ENCODE measurements at places on chromosomes 3 and 15. TPM values are rescaled to one million over a fixed set of nuclear protein-coding genes. Genes with fewer than 3 reads are reported as not detected.

RTP1 gene
- not detected for total RNA-seq

SLC51A gene
- 0.35 TPM for total RNA-seq

MINAR1 gene
- total RNA-seq: 0.20 TPM

CHRM5 gene
- not detected for total RNA-seq

OR5K2 gene
- total RNA-seq: not detected

IL17RE gene
- total RNA-seq: 0.89 TPM

- no peak for DNase-seq
Measured at GRCh38 chr3:124588794-124589193, 141.5 kb upstream of the UMPS start.

- DNase-seq: no peak
Measured at GRCh38 chr3:73766599-73767381, 142.0 kb upstream of the PDZRN3 start.

DNA sequence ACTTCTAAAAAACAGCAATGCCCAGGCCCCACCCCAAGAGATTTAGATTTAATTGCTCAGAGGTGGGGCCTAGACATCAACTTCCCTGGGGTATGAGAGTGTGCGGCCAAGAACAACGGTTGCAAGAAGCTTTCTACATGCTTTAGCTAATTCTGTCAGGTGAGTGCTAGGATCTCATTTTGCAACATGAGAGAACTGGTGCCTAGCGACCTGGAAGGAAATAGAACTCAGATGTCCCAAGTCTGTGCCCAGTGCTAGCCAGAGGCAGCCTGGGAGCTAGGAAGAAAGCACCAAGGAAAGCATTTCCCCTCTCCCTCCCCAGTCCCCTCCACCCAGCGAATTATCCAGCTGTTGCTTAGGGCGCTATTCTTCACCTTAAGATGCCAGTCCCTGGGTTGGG lies 22.9 kb upstream of the HRH1 start:
- peak; percentile 21 for DNase-seq

GRCh38 chr15:33671456-33671855 lies 296.8 kb upstream of the CHRM5 start:
- no peak for DNase-seq

DNA sequence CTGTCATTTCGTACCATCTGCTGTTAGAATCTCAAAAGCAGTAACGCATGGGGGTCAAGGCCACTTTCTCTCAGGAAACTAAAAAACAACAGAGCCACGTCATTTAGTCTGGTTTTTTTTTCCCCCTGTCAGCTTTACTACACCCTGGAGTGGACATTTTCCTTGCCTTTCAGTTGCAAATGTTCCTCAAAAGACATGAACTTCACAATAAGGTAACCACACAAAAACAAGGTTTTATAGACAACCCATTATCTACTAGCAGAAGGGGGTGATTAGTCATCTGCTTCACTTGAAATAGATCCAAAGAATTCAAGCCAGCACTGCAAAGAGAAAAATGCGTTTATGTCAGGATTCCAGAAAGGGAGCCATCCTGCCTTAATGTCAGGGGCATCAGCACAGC lies 171.8 kb upstream of the CDIN1 start:
- no peak for DNase-seq

- DNase-seq: no peak
Measured at GRCh38 chr3:96449803-96450202, 364.6 kb upstream of the EPHA6 start.

GRCh38 chr3:121943431-121943830 lies 49.2 kb downstream of the SLC15A2 start:
- no peak for DNase-seq

- DNase-seq: no peak
Measured at GRCh38 chr3:39052583-39052982, 767 bp downstream of the WDR48 start.

DNA sequence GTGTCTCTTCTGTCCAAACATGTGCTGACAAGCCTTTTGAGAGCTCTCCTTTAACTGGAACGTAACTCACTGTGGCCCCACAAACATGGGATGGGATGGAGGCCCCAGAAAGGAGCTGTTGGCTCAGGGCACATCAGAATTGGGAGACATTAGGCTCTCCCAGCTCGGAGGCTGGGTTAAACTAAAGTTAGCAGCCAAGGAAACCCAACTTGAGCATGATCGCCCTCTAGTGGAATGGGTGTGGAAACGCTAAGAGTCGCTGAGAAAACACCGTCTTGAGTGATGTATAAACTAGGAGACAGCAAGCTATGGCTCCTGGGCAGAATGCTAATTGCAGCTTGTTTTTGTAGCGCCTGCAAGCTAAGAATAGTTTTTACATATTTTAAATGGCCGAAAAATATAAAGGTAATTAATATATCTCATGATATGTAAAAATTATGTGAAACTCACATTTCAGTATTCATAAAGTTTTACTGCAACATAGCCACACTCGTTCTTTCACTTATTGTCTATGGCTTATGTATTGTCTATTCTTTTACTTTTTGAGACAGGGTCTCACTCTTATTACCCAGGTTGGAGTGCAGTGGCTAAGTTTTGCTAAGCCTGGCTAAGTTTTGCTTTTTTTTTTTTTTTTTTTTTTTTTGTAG lies 138.8 kb upstream of the HACD2 start:
- peak; percentile 73 for DNase-seq

GRCh38 chr3:43031889-43032545 lies 52.9 kb downstream of the GASK1A start:
- DNase-seq: no peak

Measured in right atrium auricular region (tissue), 2 donors.